ENCODE measurements at places on chromosomes 1 and 21.

GRCh38 chr1:5928714-5929400, 63.4 kb downstream of the NPHP4 start:
- no peak for DNase-seq

DNA sequence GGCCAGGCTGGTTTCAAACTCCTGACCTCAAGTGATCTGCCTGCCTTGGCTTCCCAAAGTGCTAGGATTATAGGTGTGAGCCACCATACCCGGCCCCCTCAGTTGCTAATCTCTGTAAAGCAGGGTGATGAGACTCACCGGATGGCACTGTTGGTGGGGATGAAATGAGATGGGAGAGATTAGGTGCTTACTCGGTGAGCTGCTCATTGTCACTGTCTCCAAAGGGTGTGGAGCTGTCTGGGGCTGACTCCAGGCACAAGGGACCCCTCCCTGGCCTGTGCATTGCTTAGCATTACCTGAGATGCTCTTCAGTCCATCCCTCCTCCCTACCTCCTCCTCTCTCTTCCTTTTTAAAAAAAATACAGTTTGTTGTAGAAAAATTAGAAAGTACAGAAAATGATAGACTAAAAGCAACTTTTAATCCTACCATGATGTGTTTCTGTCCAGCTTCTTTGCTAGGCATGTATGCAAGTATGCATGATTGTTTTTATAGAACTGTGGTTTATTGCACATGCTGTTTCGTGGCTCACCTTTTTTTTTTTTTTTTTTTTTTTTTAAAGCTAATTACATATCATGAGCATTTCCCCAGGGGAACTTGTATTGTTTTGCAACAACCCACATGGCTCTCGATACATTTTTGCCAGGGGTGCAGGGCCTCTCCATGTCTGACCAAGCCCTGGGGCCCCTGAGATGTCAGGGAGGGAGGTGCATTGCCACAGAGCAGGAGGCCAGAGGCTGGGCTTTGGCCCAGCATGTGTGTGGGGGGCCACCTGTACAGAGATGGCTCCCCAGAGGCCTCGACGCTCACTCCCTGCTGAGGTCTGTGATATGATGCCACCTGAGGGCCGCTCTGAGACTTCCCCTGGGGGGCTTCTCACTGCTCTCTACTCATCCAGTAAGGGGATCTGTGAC, 55.4 kb downstream of the ARHGEF10L start:
- DNase-seq = no peak

DNA sequence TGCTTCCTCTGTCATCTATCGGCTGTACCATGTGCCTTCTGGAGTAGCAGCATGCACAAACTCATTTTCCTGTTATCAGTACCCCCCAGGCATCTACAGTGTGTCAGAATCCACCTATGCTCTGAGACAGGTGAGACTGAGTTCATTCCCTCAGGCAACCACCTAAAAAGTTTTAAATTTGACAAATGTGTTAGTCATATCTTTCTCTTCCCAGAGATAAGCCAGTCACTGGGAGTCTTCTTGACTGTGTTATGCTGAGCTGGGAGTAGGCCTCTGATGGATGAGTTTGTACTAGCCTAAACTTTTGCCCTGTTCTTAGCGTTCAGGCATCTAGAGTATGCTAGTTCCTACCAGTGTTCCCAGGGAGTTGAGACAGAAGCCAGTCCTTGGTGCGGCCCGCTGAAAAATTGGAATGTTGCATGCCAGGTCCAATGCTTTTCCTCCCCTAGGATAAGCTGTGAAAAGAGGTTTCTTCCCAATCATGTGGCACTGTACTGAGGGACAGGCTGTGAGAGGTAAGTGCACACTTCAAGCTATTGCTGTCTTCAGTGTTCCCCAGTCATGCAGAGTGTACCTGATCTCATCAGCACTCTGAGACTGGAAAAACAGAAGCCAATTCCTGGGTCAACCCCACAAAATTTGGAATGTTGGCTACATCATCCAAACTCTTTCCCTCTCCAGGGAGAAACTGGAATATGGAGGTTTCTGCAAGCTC, 1202.3 kb downstream of the NCAM2 start:
- DNase-seq = no peak

- peak; percentile 24 for DNase-seq
These were observed 57.8 kb downstream of the FOXO6 start for GRCh38 chr1:41418857-41419583.

- no peak for DNase-seq
These were observed 96.6 kb upstream of the IPO9 start for GRCh38 chr1:201732351-201732750.

GRCh38 chr21:33228455-33228854, 1.3 kb upstream of the IFNAR2 start:
- DNase-seq = no peak

DNA sequence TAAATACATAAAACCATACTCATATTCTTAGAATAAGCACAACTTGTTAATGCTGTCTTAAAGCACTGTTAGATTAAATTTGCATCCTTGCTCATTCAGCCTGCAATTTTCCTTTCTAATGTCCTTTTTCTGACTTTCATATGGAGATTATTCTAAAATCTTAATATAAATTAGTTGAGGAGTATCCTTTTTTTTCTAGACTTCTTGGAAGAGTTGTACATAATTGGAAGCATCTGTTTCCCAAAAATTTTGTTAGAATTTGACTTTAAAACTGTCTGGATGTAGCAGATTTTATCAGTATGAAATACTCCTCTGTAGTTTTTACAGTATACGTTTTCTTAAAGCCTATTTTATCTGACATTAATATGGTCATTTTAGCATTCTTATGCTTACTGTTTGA, 9.7 kb downstream of the KIFAP3 start:
- no peak for DNase-seq

GRCh38 chr1:2151252-2151651, 43.3 kb downstream of the FAAP20 start:
- DNase-seq = no peak

DNA sequence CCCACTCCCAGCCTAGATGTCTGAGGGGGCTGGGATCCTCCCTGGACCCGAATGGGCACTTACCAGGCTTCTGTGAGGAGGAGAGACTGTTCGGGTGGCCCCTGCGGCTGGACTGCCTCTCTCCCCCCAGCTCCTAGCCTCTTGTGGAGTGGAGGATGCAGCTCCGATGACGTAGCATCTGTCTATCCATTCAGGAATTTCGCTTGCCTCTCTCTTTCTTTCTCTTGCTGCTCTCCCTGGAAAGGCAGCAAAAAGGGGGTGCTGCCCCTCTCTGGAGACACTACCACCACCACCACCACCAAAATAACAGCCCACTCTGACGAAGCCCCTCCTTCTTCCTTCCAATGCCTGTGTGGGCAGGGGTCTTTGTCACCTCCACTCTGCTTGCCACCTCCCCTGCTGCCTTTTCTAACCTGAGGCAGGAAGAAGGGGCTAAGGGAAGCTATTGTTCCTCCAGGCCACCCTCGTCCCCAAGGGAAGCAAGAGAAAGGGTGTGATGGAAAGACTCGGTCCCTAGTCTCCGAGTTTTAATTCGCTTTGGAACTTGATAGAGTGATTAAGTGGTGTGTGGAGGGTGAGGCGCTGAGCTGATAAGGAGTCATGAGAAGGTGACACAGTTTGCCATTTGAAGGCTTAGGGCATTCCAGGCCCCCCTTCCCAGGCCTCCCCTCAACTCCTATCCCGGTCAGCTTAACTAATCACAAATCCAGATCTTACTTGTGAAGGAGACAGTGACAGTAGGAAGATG, 60.5 kb downstream of the RHBG start:
- DNase-seq = no peak
